Frontal cortex (tissue), 4 donors: ENCODE measurements at places on chromosomes 2 and 18.

DNA sequence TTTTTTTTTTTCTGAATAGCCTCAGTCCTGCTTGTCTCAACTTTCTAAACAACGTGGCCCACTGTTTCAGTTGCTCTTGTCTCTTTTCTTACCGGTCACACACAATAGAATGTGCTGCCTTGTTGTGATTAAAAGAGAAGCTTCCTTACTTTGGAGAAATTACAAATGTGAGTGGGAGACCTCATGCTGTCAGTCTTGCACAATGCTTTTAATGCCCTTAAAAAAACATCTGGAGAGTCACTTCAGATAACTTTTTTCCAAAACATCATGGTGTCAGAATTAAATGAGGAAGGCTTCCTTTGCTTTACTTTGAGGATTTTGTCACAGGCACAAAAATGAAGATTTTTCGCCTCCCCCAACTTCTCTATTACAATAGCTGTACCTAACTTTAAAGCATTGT lies 37.7 kb downstream of the LHCGR start:
- no peak for DNase-seq

- DNase-seq, result no peak
Observed at GRCh38 chr2:99444222-99444621, 45.6 kb downstream of the REV1 start.

GRCh38 chr2:85114586-85115330 lies 18.4 kb upstream of the TCF7L1 start:
- DNase-seq, result no peak

DNA sequence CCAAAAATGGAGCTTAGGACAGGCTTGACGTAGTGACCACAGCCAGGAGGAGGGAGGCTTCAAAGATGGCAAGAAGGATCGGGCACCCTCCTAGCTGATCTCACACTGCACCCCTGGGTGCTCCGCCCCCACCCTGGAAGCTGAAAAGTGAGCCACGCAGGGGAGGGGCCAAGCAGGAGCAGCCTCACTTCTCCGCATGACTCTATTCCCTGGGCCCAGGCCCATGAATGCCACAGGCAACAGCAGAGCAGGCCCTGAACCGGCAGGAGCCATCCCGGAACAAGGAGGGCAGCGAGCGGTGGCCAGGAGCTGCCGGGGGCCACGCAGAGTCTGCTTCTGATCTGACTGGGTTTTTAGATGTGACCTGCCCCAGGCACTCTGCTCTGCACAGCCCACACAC lies 30.0 kb downstream of the BIN1 start:
- no peak for DNase-seq

DNA sequence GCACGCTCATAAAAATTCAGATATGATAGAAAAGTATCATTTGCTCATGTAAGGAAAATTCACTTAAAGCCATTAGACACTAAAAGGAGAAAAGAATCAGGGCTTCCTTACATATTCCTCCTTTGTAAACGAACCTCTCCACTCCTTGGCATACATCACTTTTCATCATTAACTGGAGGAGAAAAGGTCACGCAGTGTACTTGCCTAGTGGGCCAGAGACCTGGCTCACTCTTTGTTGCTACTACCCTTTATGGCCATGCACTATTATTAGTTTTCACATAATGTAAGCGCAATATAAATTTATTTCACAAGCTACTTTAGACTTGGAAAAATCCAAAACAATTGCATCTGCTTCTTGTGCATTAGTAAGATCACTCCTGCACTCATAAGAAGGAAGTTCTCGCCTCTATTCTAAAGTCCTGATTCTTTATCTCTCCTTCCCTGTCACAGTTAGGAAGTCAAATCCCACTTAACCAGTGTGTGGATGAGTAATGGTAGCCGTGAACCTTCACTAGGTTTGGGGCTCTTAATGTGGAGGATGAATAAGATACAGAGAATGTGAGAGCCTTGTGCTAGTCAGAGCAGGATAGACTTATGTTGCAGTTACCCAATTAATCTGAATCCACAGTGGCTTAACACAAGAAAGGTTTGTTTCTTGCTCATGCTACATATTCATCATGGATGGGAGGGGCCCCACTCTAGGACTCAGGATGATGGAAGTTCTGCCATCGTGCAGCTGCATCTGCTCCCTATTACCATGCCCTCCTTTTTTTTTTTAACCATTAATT lies 115.0 kb upstream of the GLS start:
- DNase-seq, result no peak

GRCh38 chr2:16019060-16019480 lies 78.7 kb downstream of the MYCN start:
- DNase-seq, result no peak

- no peak for DNase-seq
Observed at GRCh38 chr18:55544014-55544413, 44.0 kb downstream of the TCF4 start.

- DNase-seq, result no peak
Observed at GRCh38 chr2:239932881-239933735, 92.0 kb downstream of the NDUFA10 start.

- DNase-seq, result no peak
Observed at GRCh38 chr2:33619028-33619427, 19.9 kb upstream of the FAM98A start.

DNA sequence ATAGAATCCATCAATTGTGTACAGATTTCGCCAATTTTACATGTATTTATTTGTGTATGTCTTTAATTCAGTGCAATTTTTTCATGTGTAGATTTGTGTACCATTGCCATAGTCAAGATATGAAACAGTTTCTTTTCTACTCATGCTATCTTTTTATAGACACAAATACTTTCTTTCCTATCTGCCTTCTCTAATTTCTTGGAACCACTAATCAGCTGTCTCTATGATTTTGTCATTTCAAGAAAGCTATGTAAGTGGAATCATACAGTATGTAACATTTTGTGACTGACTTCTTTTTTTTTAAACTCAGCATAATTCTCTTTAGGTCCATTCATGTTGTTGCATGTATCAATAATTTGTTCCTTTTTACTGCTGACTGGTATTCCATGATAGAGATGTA lies 33.3 kb downstream of the KIAA1328 start:
- no peak for DNase-seq

GRCh38 chr2:112924360-112924759 lies 13.4 kb downstream of the IL37 start:
- DNase-seq, result no peak

DNA sequence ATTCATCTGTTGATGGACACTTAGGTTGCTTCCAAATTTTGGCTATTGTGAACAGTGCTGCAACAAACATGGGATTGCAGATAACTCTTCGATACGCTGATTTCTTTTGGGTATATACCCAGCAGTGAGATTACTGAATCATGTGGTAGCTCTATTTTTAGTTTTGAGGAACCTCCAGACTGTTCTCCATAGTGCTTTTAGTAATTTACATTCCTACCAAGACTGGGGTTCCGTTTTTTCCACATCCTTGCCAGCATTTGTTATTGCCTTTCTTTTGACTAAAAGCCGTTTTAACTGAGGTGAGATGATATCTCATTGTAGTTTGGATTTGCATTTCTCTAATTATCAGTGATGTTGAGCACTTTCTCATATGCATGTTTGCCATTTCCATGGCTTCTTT lies 200.3 kb downstream of the MBD5 start:
- DNase-seq, result no peak

- DNase-seq, result no peak
Observed at GRCh38 chr2:113962692-113963480, 73.0 kb downstream of the ACTR3 start.

GRCh38 chr18:77754475-77755044 lies 504.9 kb downstream of the GALR1 start:
- no peak for DNase-seq

- no peak for DNase-seq
Observed at GRCh38 chr2:40445467-40445866, 6.4 kb downstream of the SLC8A1 start.

DNA sequence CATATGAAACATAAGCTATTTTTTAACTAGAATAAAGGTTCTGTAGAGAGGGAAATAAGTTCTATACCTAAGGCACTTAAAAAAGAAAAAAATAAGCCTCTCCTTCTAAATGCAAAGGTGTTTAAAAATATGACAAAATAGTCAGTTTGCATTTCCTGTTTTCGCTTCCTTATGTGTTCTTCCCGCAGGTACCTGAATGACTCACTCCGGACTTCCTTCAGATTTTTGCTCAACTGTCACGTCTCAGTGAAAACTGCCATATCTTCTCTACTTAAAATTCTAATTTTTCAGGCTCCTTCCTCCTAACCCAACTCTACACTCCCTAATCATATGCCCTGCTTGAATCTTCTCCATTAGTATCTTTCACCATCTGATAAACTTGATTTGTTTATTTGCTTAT lies 1333.1 kb downstream of the LRP1B start:
- no peak for DNase-seq

DNA sequence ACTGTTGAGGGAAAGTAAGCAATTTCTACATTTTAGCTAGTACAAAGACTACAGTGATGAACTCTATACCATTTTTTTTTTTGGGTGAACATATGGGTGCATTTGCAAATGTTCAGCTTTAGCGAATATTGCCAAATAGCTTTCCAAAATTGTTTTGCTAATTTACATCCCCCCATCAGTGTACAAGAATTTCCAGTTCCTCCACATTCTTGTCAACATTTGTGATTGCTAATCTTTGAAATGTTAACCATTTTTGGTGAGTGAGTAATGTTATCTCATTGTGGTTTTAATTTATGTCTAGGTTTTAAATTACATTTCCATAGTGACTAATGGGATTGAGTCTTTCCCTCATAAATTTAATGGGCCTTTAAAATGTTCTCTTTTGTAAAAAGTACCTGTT lies 16.4 kb upstream of the CNRIP1 start:
- no peak for DNase-seq

DNA sequence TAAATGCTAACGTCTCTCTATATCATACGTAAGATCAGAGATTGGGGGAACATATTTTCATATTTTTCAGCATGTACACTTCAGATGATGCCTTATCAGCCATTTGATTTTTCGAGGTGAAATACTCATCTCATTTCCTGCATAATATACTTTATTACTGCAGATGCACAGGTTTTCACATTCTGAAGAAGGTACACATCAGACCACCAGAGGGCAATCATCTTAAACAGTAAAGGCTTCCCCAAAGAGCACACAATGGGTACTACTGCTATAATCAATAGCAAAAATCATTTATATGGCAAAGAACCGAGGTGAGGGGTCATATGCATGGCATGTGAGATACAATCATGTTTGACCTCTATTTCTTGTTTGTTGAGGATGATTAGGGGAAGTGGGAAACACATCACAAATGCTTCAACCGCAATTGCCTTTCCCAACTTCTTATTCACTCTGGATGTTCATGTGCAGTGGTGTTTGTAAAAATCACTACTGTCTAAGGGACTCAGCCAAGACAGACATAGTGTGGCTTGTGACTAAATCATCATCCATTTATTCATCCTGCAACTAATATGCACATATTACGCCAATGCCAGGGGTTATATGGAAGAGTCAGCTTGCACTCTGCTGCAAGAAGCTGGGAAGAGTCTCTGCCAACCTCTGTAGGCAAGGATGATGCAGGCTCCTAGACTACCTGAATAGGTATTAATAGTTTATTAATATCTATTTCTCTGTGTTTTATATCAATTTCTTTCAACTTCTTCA lies 118.7 kb downstream of the EPB41L3 start:
- DNase-seq, result no peak

- no peak for DNase-seq
Observed at GRCh38 chr2:54560146-54560881, 104.2 kb downstream of the SPTBN1 start.

GRCh38 chr2:158766524-158766923 lies 28.6 kb upstream of the DAPL1 start:
- no peak for DNase-seq

GRCh38 chr2:219451661-219452360 lies 17.2 kb downstream of the SPEG start:
- no peak for DNase-seq

- DNase-seq, result no peak
Observed at GRCh38 chr2:43160778-43161177, 65.6 kb downstream of the ZFP36L2 start.

- no peak for DNase-seq
Observed at GRCh38 chr2:185793532-185794345, 55.1 kb downstream of the FSIP2 start.

DNA sequence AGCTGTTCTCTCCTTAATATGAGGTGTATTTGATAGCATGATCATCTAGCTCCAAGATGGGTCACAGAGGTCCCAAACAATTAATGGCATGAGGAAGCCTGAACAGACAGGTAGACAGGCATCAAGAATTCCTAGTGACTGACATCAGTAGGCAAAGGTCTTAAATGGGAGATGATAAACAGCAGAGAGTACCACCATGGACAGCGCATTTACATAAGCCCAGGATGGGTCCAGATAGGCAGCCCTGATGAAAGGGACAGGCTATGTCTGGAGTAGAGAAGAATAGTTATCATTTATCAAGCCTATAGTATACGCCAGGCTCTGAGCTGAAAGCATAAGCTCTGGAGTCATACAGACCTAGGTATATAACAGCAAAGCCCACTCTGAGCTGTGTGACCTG lies 434.7 kb upstream of the SETBP1 start:
- DNase-seq, result no peak

DNA sequence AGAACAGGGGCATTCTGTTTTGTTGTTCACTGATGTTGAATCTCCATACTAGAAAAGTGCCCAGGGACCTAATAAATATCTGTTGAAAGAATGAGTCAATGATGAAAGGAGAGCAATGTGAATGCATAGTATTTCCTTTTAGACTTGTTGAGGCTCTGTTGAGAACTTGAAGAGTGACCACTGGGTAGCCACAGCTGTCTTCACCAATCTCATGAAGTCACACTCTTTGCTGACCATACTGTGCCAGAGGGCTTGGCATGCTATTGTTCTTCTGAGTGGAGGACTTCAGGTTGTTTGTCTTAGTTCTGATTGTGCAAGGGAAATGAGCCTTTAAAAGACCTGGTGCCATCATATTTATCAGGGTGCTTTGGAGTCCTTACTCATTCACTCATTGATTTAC lies 41.6 kb upstream of the NT5C1B start:
- no peak for DNase-seq

DNA sequence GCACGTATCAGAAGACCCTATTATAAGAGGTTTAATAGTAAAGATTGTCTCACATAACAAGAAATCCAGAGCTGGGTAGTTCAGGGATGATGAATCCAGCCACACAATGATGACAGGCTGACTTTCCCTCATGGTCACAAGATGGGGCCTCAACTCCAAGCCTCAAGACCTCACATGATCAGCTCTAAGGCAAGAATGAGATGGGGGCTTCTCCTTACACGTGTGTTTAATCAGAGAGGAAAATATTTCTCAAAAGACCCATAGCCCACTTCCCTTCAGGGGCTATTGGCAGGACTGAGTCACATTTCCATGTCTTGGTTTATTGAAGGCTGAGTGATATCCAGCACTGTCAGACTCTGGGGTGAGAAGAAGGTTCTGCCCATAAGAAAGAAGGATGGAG lies 100.2 kb upstream of the FOSL2 start:
- DNase-seq, result no peak

DNA sequence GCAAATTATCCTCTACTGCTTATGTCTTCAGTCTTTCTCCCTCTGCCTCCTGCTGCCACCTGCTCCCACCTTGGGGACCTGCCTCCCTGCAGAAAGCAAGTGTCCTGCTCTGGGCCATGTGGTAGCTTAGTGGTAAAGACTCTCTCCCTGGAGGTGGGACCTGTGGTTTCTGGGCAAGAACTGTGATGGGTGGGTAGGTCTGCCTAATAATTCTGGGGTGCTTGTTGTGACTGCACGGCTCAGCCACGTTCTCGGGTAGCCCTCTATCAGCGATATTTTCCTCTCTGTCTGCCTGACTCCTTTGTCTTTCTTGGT lies 16.4 kb upstream of the CD28 start:
- no peak for DNase-seq

GRCh38 chr18:23881778-23882177 lies 132.8 kb upstream of the TTC39C start:
- DNase-seq, result no peak
